ENCODE measurements at places on chromosomes 3 and 15.

GRCh38 chr15:51424780-51425179 lies 83.3 kb downstream of the GLDN start:
- DNase-seq: no peak

DNA sequence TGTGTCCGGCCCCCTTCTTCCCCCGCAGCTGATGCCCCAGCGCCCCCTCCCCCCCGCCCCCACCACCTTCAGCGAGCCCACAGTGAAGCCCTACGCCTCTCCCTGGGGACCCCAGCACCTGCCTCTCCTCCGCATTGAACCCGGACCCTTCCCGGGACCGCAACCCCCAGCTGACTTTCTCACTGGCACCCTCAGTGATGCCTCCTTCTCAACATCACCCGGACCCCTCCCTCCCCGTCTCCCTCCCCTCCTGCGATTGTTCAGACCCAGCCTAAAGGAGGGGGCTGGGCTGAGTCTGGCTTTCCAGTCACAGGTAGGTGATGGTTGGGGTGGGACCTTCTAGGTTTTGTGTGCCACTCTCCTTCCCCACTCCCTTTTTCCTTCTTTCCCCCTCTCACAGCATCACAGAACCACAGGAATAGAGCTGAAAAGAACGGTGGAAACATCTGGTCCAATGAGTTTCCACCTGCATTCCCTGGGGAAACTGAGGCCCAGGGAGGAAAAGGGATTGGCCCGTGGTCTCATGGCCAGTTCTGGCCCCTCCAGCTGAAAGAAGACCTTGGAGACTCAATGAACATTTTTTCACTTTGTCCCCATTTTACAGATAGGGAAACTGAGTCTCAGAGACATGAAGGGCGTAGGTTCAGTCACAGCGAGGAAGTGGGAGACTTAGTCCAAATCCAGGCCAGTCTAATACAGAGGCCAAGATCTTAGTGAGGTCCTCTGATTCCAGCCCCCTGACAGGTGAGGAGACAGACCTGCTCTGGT lies 828 bp downstream of the CAND2 start:
- DNase-seq: no peak

DNA sequence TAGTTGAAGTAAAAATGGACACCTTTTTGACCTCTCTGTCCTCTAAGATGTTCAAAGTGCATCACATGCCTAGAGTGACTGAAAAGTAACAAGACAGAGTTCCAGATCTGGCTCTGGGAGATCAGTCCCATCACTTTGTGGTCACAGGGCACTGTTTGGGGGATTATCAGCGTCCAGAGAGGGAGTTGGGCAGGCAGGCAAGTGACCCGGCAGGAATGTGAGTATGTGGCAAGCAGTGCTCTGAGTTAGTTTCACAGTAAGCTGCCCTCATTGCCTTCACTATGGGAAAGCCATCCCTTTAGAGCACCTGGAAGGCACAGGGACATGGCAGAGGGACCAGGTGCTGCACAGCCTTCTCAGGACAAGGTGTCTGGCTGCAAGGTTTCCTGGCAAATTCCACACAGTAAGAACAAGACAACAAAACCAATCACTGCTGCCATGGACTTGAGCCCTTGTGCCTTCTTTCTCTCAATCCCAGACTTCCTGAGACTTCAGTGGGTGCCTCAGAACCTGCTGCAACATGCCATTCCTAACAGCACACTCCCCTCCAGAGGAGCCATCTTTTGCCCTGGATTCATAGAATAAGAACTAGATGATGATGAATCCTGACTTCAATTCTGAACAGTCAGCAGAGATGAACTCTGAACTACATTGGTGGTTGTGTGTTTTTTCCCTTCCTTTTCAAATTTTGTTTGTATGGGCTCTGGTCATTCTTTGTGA lies 55.2 kb downstream of the TIPARP start:
- no peak for DNase-seq

DNA sequence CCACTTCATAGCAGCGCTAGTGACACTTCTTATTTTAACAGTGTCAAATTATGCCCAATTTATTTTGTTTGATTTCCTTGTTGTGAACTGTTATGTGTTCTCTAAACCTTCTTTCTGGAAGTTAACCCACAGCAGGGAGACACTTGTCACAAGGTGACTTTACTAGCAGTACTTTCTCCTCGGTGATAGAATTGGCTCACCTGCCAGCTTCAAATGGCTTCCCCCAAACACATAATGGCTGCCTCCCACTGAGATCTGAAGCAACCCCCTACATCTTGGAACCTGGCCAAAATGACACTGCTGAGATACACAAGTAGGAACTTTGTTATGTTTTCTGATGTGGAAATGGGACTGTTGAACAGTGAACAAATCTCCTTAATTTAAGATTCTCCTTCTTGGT lies 238.8 kb upstream of the DPH6 start:
- DNase-seq: no peak
